ENCODE measurements at places on chromosomes 7 and 10.

DNA sequence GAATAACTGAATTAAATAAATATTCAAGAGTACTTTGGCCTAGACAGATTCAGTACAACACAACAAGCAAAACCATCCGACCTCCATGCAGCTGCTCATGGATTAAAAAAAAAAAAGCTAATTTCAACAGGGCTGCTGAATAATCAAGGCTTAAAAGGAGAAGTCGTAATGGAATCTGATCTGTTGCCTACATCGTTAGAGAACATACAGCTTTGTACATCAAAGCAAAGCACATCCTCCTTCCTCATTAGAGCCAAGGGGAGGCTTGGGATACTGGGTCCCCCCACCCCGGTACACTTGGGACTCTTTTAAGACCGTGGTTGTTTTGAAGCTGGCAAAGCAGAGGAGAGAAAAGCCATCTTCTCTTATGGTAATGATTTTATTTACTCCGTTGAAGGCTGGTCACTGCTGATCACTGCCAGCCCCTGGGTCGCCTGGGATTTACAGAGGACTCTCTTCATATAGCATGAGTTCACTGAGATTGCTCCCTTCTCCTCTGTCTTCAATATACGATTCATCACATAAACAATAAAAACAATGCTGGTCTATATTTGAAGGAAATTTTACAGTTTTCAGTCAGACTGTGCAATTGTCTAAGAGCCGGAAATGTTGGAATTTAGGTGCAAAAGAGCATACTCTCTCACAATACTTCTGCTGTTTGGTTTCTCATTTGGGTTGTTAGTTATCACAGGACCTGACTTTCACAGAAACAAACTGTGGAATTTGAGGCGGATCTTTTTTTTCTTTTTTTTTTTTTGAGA is 148.8 kb downstream of the FAM107B start:
- no peak for DNase-seq

- DNase-seq, result no peak
These were observed 224.9 kb upstream of the NFE2L3 start for GRCh38 chr7:25926891-25927625.

GRCh38 chr10:71134732-71135211 is 77.6 kb upstream of the UNC5B start:
- DNase-seq, result no peak

DNA sequence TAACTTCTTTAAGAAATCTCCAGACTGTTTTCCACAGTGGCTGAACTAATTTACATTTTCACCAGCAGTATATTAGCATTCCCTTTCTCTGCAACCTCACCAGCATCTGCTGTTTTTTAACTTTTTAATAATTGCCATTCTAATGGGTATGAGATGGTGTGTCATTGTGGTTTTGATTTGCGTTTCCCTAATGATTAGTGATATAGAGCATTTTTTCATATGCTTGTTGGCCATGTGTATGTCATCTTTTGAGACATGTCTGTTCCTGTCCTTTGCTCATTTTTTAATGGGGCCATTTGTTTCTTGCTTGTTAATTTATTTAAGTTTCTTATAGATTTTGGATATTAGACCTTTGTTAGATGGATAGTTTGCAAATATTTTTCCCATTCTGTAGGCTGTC is 68.8 kb downstream of the SLC39A12 start:
- no peak for DNase-seq

- no peak for DNase-seq
These were observed 143.4 kb downstream of the TPST1 start for GRCh38 chr7:66348531-66348930.

- no peak for DNase-seq
These were observed 2.3 kb downstream of the CREB3L2 start for GRCh38 chr7:137999496-138000080.

DNA sequence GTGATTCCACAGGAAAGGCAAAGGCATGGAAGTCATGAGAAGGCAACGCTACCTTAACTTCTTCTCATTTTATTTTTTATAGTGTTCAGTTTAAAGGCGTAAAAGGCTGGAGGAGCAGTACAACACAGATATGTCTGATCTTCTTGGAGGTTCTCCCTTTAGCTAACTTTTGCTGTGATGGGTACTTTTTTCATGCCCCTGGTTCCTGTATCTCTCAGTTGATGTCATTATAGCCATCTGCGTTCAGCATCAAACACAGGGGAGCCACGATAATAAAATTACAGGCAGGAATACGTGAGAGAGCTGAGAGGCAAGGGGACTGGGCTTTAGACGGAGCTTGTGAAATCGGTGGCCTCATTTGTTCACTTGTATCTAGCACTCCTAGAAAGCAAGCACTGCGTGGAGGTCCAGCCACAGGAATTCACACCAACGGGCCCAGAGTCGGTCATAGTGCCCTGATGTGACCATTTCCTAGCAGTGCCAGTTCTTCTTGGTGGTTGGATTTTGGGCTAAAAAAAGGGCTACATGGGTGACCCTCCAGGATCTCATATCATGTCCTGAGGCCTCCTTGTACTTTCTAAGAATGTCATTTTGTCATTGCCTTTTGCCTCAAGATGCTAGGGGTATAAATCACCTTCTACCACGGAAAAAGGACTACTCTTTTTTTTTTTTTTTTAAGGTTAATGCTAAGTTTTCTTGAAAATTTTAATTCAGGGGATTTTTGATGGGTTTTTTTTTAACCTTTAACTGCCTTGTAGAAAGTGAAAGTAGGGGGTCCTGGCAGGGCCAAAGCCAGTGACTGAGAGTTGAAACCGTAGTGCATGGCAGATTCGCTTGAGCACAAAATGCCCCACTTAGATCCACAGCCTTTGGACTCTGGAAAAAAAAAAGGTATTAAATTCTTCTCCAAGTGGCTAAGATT is 191.5 kb downstream of the CELF2 start:
- no peak for DNase-seq

GRCh38 chr10:103497161-103497915 is 3.8 kb downstream of the NEURL1 start:
- DNase-seq, result no peak

DNA sequence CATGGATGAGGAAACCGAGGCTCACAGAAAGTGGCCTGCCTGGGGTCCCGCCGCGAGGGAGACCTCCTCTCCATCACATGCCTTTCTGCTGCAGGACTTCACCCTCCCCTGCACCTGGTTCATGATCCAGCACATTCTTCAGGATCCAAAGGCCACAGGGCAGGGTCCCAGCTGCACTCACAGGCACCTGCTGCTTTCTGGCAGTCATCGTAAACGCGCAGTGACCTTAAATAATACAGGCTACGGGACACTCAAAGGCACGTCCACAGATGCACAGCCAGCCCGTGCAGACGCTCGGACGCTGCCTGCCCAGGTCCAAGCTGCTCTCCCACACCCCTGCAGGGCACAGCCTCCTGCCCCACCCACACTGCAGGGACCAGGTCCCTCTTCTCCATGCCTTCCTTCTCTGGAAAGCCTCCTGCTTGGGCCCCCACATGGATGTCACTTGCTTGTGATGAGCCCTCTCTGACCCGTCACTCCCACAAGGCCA is 49.9 kb downstream of the CALML3 start:
- DNase-seq, result no peak

DNA sequence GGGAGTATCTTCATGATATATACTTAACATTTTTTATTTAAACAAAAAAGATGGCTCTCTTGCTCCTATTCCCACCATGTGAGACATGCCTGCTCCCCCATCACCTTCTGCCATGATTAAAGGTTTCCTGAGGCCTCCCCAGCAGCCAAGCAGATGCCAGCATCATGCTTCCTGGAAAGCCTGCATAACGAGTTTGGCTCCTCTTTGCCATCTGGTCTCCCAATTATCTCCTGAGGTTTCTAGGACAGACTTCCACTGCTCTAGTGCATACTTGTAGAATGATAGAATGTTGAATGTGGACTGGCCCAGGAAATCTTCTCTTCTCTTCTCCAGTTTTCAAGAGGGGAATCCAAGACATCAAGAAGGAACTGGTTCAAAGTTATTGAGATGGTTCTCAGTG is 45.9 kb upstream of the ELAPOR2 start:
- no peak for DNase-seq

- no peak for DNase-seq
These were observed 627.1 kb upstream of the FZD8 start for GRCh38 chr10:36269222-36269621.

DNA sequence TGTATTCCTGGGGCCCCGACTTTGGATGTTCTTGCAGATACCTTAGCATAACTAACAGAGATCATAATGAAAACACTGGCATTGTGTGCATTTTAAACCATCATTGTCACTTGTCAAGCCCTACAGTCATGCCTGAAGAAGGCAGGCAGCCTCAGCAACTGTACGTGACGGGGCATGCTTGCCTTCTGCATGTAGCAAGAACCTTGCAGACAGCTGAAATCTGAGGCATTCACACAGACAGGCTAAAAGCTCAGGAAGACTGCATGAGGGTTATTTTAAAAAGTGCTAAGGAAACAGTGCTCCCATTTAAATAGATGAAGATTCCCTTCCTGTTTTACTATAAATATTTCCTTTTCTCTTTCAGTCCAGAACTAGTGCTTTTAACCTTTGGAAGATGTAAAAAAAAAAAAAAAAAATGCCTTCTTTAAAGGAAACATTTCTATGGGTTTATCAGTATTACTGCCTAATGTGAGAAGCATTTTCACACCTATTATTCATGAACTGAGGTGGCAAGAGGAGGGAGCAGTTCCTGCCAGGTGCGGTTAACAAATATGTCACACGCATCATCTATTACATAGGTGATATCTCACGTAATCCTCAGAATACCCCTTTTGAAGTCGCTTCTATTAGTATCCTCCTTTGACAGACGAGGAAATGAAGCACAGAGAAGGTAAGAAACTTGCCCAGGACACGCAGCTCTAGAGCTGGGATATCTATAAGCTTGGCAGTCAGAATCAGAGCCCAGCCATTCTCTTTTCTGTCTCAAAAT is 88.1 kb downstream of the PRKCQ start:
- DNase-seq, result no peak

GRCh38 chr7:1794888-1795542 is 124.9 kb downstream of the ELFN1 start:
- DNase-seq, result no peak

DNA sequence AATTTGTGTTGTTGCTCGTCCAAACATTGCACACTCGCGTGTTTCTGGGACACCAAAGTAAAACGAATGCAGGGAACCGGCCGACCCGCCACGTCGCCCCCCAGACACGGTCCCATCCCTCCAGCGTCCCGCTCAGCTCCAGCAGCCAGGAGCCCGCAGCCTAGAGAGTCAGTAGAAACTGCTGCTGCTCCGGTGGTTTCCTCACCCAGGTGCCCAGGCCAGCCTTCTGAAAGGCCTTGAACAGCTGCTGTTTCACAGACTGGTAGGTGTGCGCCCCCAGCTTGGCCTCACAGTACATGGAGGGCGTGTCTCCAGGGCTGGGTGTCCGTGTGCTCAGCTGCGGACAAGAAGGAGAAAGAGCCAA is 126.8 kb downstream of the WDR37 start:
- no peak for DNase-seq

DNA sequence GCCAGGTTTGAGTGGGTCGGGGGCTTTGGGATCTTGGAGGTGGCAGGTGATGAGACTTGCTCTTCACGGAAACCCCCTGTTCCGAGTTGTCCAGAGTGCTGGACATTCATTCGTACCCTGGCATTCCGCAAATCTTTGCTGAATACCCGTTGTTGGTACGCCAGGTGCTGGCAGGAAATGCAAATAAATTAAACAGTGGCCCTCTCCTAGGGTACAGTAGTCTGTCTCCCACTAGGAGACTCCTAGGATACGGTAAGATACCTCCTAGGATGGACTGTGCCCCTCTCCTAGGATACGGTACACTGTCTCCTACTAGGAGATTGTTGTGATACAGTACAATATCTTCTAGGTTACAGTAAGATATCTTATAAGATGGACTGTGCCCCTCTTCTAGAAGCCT is 544 bp downstream of the SEC23IP start:
- no peak for DNase-seq

- no peak for DNase-seq
These were observed 120.9 kb downstream of the TMEM168 start for GRCh38 chr7:112669306-112669705.

- DNase-seq, result no peak
These were observed 5.9 kb downstream of the MAP3K8 start for GRCh38 chr10:30439931-30440330.

DNA sequence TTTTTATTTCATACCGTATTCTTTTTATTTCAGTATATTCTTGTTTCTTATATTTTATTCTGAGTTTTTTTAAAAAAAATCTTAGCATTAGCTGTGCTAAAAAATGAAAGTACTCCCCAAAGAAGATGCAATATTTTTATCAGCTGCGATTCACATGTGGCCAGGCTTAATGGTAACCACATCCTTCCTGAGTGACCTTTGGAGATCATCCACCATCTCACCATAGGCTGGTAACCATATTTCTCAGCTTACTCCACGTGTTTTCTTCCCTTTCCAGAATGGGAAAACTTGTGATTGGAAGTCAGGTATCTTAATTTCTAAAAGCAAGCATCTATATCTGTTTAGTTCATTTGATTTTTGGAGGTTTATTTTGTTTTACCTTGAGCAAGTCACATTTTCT is 18.8 kb upstream of the LIPM start:
- DNase-seq, result no peak

DNA sequence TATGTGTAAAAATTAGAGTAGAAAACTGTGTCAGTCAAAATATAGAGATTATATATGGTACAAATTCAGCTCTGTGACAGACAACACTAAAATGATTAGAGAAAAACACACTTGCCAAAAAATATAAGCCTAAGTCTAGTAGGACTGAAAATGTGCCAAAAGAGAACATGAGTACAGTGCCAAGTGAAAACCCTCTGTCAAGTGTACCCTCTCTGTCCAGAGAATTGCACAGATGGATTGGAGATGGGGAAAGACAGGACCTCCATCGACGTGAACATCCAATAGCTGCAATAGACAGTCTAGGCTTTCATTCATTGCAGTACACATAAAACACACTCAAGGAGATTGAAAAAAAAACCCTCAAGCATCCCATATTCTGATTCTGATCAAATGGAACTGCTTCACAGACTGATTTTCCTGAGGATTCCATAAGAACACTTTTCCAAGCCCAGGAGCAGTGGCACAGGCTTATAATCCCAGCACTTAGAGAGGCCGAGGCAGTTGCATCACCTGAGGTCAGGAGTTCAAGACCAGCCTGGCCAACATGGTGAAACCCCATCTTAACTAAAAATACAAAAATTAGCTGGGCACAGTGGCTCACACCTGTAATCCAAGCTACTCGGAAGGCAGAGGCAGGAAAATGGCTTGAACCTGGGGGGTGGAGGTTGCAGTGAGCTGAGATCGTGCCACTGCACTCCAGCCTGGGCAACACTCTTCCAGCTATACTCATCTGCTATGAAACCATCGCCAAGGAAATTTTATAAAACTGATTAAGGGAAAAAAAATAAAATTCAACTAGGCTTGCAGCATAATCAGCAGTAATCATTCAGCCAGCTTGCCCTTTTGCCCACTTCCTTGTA is 110.0 kb upstream of the TRIM24 start:
- no peak for DNase-seq

- DNase-seq, result no peak
These were observed 44.8 kb upstream of the EGR2 start for GRCh38 chr10:62860946-62861345.

GRCh38 chr7:137625197-137625596 is 221.6 kb downstream of the DGKI start:
- DNase-seq, result no peak
